ENCODE measurements at places on chromosomes 2 and 18.

- DNase-seq, result no peak
Observed at GRCh38 chr2:196839574-196839973, 30.4 kb upstream of the C2orf66 start.

GRCh38 chr2:37020212-37020886, 54.0 kb upstream of the STRN start:
- DNase-seq, result no peak

- DNase-seq, result no peak
Observed at GRCh38 chr2:168518555-168519066, 62.5 kb downstream of the CERS6 start.

DNA sequence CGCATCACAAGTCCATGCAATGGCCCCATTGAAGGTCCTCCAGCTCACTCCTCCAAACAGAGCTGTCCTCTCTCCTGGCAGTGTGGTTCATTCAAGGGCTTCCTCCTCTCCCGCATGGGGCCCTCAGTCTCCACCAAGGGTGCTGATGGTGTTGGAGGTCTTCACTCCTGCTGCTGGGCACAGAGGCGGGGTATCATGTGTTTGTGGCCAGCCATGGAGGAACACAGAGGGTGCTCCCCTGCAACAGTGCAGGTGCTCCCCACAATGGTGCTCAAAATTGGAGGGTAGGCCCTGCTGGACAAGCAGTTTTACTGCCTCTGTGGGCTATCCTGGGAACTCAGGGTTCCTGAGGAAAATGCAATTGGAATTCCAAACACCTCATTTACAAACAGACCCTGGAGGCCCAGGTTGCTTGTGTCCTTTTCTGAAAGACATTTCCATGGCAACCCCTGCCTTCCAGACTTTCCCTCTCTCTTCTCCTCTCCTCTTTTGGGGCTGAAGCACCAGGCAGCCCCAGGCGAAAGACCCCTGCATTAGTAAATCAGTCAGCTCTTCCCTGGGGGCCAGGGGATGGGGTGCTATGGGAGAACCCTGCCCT, 256.0 kb downstream of the HAUS1 start:
- no peak for DNase-seq

DNA sequence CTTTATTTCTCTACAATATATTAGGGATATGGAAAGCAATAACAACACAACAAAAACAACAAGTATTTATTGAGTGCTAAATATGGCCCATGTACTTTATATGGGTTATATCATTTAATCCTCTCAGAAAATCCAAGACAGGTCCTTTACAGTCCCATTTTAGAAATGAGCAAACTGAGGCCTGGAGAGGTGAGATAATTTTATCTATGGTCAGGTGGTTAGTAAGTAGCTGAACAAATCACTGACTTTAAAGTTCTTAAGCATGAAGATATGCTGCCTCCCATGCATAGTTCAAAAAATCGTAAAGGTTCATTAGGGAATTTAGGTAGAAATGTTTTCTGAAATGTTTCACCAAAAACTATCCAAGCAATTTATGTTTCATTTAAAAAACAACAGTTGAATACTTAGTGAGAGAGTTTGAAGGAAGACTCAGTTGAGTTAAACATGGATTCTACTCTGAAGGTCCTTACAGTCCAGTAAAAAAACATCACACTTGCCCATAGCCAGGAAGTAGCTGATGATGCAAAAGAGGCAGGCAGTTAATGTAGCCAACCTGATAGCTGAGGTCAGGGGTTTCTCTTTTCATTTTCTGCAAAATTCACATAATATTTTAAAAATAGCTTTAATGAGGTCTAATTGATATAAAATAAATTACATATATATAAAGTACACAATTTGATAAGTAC, 7.6 kb upstream of the NFE2L2 start:
- DNase-seq, result no peak

GRCh38 chr2:8234253-8234652, 447.6 kb upstream of the ID2 start:
- no peak for DNase-seq

DNA sequence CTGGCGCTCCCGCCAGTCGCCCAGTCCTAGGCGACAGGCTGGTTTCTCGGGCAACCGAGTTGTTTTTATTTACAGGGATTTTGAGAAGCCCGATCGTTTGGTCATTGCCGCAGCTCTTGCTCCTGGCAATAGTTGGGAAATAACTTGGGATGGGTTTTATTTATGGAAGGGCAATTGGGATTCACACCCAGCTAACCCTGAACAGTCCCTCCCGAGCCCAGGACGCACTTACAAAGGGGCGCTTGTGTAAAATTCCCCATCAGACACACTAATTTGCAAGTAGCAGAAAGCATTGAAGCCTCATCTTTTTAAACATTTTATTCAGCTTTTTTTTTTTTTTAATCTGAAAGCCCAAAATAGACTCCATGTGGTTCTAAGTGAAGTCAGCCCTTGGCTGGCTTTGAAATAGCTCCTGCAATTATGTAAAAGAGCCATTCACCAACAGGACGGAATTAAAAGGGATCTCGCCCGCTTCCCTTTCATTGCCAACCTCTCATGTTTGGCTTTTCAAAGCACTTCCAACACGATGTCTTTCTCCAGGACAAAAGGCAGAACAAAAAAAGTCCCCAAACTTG, 3.6 kb upstream of the GBX2 start:
- DNase-seq, result no peak
